ENCODE measurements at places on chromosomes 1 and 21. TPM values are rescaled to one million over a fixed set of nuclear protein-coding genes. Genes with fewer than 3 reads are reported as not detected.

Gene TENT5C
- 0.17 TPM for total RNA-seq

Gene NBPF4
- total RNA-seq = not detected

Gene OR2L13
- total RNA-seq = not detected

Gene CYP4X1
- total RNA-seq = not detected

Gene LRRC53
- not detected for total RNA-seq

Gene LCE1D
- not detected for total RNA-seq

Measured in bronchus fibroblast of lung (primary cell).